Naive thymus-derived CD8-positive, alpha-beta T cell (primary cell): ENCODE measurements at places on chromosomes 2 and 18. TPM values are rescaled to one million over a fixed set of nuclear protein-coding genes. Genes with fewer than 3 reads are reported as not detected.

The GALNT3 gene
- 3.2 TPM for total RNA-seq

The CRYGC gene
- total RNA-seq = not detected

The PPIL3 gene
- 42.6 TPM for total RNA-seq

DNA sequence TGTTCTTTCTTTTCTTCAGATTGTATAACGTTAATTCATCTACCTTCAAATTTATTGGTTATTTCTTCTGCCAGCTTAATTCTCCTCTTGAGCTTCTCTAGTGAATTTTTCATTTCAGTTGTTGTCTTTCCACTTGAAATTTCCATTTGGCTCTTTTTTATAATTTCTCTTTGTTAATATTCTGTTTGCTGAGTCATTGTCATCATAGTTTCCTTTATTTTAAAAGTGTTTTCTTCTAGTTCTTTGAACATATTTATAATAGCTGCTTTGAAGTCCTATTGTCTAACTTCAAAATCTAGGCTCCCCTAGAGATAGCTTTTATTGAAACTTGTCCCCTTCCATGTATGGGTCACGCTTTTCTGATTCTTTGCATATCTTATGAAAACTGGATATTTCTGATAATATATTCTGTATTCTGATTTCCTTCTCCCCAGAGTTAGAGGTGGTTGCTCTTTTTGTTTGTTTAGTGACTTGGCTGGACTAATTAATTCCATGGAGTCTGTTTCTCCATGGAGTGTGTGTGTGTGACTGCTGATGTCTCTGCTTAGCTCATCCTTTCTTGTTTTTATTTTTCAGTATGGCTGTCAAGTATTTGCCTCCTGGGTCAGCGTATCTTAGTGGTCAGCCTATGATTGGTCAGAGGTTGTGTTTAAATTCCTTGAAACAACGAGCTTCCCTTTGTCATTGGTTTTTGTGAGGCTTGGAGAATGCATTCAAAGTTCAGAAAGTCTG is 47.6 kb downstream of the DIS3L2 start:
- H3K27ac ChIP-seq = no peak overlapping the region
- DNase-seq = no peak
- no peak overlapping the region for H3K4me3 ChIP-seq
- peaks cover 6% of the 10 kb centered on the region for H3K36me3 ChIP-seq

DNA sequence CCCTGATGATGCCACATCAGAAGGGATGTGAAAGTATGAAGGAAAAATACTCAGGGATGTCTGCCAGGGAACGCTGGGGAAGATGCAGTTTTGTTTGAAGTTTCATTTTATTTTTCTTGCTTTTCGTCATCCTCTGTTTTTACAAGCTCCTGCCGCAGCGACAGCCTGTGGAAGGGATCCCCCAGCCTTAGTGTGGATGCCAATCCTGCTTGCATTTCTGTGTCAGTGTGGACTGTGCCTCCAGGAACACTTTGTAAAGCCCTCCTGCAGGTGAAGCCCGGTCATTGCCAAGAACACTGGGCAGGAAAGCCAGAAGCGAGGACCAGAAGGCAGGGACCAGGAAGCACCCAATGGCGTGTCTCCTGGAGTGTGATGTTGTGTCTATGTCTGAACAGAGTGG is 234.3 kb downstream of the SEPTIN10 start:
- H3K4me3 ChIP-seq = no peak overlapping the region
- H3K36me3 ChIP-seq = peaks cover 10% of the 10 kb centered on the region
- H3K27me3 ChIP-seq = no peaks in the 10 kb centered on the region
- no peak for DNase-seq

DNA sequence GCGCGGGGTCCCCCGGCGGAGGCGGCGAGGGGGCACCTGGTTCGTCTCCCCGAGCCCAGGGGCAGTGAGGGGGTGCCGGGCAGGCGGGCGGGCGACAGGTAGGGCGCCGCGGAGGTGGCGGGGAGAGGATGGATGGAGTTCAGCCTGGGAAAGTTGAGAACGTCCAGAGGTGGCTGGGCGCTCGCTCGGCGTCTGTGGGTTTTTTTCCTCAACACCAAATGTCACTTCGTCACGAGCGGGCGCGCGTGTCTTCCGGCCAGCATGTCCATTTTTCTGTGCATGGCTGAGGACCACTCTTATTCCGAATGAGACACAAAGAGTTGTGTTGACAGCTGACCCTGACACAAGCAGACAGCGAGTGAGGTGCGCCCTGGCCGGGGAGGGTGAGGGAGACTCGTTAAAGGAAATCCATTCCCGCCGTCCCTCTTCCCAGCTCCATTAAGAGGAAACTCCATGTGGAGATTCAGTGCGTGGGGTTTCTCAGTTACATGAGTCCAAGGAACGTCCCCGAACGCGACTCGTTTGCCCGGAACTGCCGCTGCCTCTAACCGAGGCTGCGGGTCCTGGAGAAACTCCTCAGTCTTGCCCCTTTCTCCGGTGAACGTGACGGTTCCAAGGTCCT is 859 bp downstream of the GREB1L start:
- no peak overlapping the region for H3K27ac ChIP-seq
- peaks cover 2% of the 10 kb centered on the region for H3K4me1 ChIP-seq
- H3K4me3 ChIP-seq = peak overlapping the region; percentile 41
- H3K36me3 ChIP-seq = peaks cover 2% of the 10 kb centered on the region

GRCh38 chr2:235105821-235106359 is 154.1 kb downstream of the SH3BP4 start:
- H3K27ac ChIP-seq = no peak overlapping the region
- no peak overlapping the region for H3K4me3 ChIP-seq
- DNase-seq = no peak
- H3K4me1 ChIP-seq = no peaks in the 10 kb centered on the region
